NCI-H1092 (cell line): ENCODE measurements at places on chromosomes 6 and 20.

GRCh38 chr6:33727932-33728331, 16.4 kb upstream of the UQCC2 start:
- no peak for DNase-seq

DNA sequence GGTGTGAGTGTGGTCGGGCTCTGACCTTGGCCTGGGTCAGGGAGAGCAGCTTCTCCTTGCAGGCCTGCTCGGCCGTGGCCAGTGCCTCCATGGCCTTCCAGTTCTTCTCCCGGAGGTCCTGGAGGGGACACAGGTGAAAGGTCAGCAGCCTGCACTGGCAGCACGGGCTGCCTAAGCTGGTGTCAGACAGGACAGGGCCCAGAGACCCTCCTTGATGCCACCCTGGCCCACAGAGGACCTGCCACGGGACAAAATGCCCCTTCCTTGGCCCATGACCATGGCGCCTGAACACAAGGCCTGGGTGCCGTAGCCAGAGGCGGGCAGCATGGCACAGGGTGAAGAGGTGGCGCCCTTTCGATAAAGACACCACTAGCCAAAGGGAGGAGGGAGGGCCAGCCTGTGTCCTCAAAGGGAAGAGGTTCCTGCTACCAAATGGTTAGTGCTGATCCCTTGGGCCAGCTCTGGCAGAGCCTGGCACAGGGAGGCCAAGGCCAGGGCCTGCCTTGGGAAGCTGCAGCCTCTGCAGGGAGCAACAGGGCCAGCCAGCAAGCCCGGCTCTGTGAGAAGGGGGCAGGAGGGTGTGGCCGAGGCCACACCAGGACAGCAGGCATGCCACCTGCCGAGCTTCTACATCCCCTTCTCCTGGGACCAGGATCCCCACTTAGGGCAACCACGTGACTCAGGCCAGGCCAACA, 54.8 kb downstream of the DSTN start:
- no peak for DNase-seq

DNA sequence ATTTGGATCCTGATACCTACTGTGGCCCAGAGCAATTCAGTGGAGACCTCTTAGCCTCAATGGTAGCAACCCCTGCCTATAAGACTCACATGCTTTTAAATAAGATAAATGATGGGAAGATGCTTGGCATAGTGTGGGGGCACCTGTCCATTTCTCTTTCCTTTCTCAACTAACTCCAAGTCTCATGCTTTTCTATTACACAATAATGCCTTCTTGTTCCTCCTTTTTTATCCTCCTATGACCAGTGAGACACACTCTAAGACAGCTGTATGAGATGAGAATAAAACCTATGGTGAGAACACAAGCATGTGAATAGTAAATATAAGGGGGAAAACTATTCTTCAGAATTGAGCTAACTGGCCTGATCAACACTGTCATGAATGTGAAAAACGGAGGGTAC, 147.0 kb upstream of the STXBP5 start:
- DNase-seq = no peak

DNA sequence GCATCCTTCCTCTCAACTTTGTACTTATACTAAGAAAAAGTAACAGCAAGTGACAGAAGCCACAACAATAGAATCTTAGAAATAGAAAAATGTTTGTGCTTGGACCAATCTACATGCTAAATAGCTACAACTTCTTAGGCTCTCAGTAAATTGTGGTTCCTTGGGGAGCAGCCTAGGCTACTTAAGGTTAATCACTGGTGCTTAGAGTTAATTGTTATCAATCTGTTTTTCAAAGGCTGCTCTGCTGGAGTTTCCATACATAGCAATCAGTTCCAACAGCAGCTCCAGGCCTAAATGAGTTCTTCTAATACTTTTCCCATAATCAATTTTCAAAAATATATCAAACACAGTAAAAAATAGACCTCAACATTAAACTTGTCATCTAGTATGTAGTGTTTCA, 571.4 kb downstream of the EPHA7 start:
- DNase-seq = no peak

- DNase-seq = no peak
Observed at GRCh38 chr6:119442776-119443184, 93.2 kb upstream of the MAN1A1 start.

DNA sequence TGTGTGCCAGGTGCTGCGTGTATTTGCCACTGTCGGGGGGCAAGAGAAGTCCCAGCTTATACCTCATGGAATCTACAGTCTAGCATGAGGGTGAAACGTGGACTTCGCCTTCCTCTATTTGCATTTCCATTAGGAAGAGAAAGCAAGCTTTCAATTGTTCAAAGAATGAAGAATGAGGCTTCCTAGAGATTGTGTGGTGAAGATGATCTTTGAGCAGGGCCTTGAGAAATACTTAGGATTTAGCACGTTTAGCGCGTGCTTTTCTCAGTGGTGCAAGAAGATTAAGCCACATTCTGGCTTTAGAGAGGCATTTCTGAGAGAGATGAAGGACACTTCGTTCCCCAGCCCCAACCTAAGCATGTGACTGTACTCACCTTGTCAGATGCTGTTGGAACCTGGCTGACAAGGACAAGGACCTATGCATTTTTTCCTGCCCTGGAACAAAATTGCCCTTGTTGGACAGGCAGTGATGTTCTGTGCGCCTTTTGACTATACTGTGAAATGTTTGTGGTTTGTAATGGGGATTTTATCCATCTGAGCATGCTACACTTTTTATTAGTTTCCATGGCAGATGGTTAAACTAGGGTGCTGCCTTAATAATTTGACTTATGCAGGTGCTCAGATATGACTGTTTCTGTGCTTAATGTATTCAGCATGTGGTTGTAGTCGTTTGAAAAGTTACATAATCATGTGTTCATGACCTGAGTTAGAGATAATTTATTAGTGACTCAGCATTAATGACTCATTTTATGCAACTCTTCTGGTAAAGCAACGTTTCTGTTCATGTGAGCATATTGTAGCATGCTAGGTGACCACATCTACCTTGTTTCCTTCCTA, 10.7 kb downstream of the TULP4 start:
- DNase-seq = no peak

DNA sequence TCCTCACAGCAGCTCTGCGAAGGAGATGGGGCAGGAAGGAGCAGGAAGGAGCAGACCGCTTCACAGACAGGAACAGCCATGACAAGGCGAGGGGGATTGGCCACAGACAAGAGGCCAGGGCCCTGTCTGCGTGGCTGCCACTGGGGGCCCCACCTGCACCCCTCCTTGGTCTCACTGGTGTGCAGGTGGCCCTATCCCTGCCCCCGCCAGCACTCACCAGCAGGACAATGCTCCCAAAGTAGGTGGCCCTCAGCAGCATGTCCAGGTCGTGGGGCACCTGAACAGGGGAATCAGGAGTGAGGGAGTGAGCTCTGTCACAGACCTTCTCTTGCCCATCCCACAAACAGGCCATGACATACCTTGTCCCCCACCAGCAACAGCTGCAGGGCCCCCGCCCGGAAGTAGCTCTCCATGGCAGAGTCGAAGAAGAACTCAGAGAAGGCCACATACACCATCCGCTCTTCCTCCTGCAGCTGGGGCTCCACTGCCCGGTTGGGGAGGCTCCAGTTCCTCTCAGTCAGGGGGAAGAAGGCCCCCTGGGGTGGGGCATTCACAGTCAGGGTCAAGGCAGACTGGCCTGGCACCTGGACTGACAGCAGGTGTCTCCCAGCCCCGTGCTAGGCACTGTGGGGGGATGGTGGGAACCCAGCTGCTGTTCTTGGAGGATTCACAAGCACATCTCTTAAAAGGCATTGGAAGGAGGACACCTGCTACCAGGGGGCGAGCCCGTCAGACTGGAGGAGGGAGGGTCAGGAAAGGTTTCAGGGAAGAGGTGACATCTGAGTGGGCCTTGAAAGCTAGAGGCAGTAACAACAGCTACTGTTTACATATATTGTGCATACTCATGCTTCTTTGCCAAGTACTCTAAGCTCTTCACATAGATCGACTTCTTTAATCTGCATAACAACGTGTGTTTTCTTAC, 7.1 kb downstream of the PLTP start:
- DNase-seq = no peak
